Activated CD4-positive, alpha-beta T cell treated with anti-CD3 and anti-CD28 coated beads, Interleukin-2, amount 10 ng/mL, durations not matched to agents 7 days and 5 days (primary cell): ENCODE measurements at places on chromosomes 3 and 15. TPM values are rescaled to one million over a fixed set of nuclear protein-coding genes. Genes with fewer than 3 reads are reported as not detected.

GRCh38 chr15:84648539-84648938, 5.5 kb downstream of the WDR73 start:
- H3K36me3 ChIP-seq = peaks cover 45% of the 10 kb centered on the region
- H3K27me3 ChIP-seq = no peaks in the 10 kb centered on the region
- H3K4me1 ChIP-seq = peaks cover 27% of the 10 kb centered on the region
- H3K27ac ChIP-seq = no peak overlapping the region
- no peak overlapping the region for H3K4me3 ChIP-seq

GRCh38 chr3:140859592-140860336, 81.9 kb upstream of the SLC25A36 start:
- DNase-seq = no peak
- peaks cover 3% of the 10 kb centered on the region for H3K4me1 ChIP-seq
- H3K27ac ChIP-seq = no peak overlapping the region
- H3K27me3 ChIP-seq = peaks cover 2% of the 10 kb centered on the region

- H3K27ac ChIP-seq = peak overlapping the region; percentile 3
- H3K4me1 ChIP-seq = peaks cover 21% of the 10 kb centered on the region
- H3K4me3 ChIP-seq = no peak overlapping the region
- H3K27me3 ChIP-seq = no peaks in the 10 kb centered on the region
- DNase-seq = no peak
Observed at GRCh38 chr3:59839810-59840515, 790.1 kb upstream of the CFAP20DC start.

- H3K27ac ChIP-seq = peak overlapping the region; percentile 97
- peaks cover 5% of the 10 kb centered on the region for H3K36me3 ChIP-seq
- H3K4me3 ChIP-seq = peak overlapping the region; percentile 90
- DNase-seq = peak; percentile 81
- peaks cover 55% of the 10 kb centered on the region for H3K4me1 ChIP-seq
- peaks cover 9% of the 10 kb centered on the region for H3K27me3 ChIP-seq
Observed at GRCh38 chr15:94229591-94230369, 1.6 kb upstream of the MCTP2 start.

DNA sequence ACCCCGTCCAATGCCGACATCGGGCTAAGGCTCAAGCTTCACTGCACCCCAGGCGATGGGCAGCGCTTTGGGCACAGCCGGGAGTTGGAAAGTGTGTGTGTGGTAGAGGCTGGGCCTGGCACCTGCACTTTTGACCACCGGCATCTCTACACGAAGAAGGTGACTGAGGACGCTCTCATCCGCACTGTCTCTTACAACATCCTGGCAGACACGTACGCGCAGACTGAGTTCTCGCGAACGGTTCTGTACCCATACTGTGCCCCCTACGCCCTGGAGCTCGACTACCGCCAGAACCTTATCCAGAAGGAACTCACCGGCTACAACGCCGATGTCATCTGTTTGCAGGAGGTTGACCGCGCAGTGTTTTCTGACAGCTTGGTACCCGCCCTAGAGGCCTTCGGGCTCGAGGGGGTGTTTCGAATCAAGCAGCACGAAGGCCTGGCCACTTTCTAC, 1.0 kb downstream of the PDE12 start:
- H3K27me3 ChIP-seq = no peaks in the 10 kb centered on the region
- H3K27ac ChIP-seq = peak overlapping the region; percentile 99
- DNase-seq = peak; percentile 59
- H3K4me3 ChIP-seq = peak overlapping the region; percentile 87
- H3K36me3 ChIP-seq = peaks cover 36% of the 10 kb centered on the region

The C2CD4B gene
- not detected for total RNA-seq

DNA sequence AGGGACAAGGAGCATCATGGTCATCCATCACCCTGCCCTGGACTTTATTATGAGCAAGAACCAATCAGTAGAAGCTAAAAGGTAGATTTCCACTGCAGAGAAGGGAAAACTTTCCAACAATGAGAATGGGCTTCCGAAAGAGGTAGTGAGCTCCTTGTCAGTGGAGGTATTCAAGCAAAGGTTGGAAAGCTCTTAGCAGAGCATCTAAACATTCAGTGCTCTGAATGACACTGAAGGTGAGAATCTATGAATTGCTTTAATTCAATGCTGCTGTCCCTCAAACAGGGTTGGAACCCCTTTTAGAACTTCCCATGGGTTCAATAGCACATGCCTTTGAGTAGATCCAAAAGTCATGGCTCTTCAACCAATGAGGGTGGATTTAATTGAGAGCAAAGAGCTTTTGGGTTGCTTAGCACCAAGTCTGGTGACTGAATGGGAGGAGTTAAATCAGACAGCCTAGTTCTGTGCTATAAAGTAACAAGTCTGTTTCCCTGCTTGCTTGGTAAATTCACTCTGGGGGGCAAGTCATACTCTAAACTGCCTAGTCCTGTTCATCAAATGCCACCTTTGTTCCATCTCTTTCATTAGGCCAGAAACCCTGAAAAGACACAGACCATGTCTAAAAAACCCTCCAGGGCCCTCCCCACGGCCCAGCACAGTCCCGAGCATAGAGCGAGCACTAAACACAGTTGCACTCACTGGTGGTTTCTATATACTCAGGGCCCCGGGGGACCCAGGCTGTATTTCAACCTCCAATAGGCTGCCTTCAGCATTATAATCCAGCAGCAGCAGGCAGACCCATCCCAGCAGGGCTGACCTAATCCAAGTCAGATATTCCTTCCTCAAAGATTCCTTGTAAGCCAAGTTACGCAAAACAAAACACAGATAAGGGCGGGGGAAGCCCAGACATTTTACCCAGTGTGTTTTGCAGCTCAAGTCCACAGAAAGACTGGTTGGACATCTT, 161.2 kb downstream of the MEGF11 start:
- H3K36me3 ChIP-seq = no peaks in the 10 kb centered on the region
- no peak for DNase-seq
- no peaks in the 10 kb centered on the region for H3K4me1 ChIP-seq

DNA sequence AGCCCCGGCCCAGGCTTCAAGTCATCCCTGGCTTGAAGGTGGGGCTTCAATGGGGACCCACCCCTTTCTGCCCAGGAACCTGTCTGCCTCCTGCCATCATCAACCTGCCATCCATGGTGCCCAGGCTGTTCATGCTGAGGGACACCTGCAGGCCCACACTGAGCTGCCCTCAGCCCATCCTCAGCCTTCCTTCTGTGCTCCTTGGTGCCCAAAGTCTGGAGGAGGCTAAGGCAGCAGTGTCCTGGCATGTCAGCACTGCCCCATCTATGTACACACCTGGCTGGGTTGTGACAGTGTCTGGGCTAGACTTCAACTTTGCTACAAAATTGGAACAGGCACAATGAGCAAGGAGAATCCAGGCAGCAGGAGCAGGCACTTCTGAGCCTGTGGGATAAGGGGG, 745.3 kb upstream of the EPHA6 start:
- DNase-seq = no peak
- H3K36me3 ChIP-seq = no peaks in the 10 kb centered on the region
- no peak overlapping the region for H3K27ac ChIP-seq
- no peaks in the 10 kb centered on the region for H3K4me1 ChIP-seq

- H3K27ac ChIP-seq = peak overlapping the region; percentile 56
- peaks cover 3% of the 10 kb centered on the region for H3K36me3 ChIP-seq
- H3K27me3 ChIP-seq = peaks cover 2% of the 10 kb centered on the region
- H3K4me1 ChIP-seq = peaks cover 79% of the 10 kb centered on the region
- no peak for DNase-seq
Observed at GRCh38 chr3:5012367-5012766, 33.1 kb downstream of the BHLHE40 start.

DNA sequence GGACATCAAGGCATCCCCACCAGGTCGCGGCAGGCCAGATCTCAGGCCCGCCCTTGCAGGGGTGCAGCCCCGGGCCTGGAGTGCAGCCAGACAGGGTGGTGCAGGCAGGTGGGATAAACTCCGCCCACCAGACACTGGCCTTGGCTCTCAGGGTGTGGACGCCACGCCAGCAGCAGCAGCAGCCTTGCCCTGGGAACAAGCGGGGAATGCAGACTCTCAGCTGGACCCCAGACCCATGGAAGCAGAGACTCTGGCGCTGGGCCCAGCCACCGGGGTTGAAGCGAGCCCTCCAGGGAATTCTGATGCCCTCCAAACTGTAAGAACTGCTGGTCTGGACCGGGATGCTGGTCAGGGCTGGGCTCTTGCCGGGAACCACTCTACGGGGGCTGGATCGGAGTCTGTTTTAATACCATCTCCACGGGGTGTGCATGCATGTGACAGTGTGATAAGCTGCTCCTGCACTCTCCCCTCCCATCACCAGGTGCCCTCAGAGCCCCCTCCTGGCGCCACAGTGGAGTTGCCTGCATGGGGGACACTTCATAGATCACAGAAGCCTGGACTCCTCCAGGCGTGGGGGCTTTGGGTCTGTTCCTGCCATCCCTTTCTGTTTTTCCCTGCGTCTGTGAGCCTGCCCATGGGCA, 142.7 kb downstream of the NSMCE3 start:
- no peaks in the 10 kb centered on the region for H3K27me3 ChIP-seq
- H3K4me1 ChIP-seq = no peaks in the 10 kb centered on the region
- no peak overlapping the region for H3K4me3 ChIP-seq

DNA sequence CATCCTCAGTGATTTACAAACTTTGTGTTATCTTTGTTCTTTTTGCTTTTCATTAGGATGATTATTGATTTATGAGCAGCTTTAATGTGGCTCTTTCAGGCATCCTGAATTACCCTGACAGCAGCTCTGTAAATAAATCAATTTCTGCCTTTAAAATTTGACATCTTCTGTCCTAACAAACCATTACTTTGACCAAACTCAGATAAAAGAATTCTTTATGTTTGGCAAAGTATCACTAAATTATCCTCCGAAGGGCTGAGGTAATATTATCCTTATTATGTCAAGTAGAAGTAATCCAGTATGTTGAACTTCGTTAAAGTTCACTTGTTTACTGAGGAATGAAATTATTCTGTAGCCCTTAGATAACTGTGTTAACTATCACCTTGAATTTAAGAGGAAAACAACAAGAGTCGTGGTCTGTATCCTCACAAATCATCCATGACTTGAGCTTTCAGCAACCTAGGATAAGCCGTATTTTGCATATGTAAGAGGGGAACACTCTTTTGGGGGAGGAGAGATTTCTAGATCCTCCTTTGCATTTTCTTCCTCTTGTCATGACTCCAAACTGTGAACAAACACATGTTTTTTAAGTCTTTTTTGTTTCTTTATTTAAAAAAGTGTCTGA, 173.2 kb upstream of the STAC start:
- H3K4me3 ChIP-seq = no peak overlapping the region
- no peaks in the 10 kb centered on the region for H3K27me3 ChIP-seq
- no peaks in the 10 kb centered on the region for H3K4me1 ChIP-seq
- no peaks in the 10 kb centered on the region for H3K36me3 ChIP-seq
- H3K27ac ChIP-seq = no peak overlapping the region

The WDR49 gene
- total RNA-seq = 0.40 TPM

- H3K27me3 ChIP-seq = peaks cover 1% of the 10 kb centered on the region
- no peak for DNase-seq
- H3K4me1 ChIP-seq = peaks cover 18% of the 10 kb centered on the region
- no peak overlapping the region for H3K27ac ChIP-seq
Observed at GRCh38 chr15:33124811-33125210, 69.7 kb downstream of the FMN1 start.

- no peaks in the 10 kb centered on the region for H3K27me3 ChIP-seq
- no peak for DNase-seq
- no peak overlapping the region for H3K27ac ChIP-seq
- peaks cover 35% of the 10 kb centered on the region for H3K36me3 ChIP-seq
- no peak overlapping the region for H3K4me3 ChIP-seq
- H3K4me1 ChIP-seq = peaks cover 60% of the 10 kb centered on the region
Observed at GRCh38 chr3:183536238-183536880, 19.1 kb downstream of the KLHL6 start.

- H3K27ac ChIP-seq = no peak overlapping the region
- no peaks in the 10 kb centered on the region for H3K36me3 ChIP-seq
- no peak overlapping the region for H3K4me3 ChIP-seq
- H3K4me1 ChIP-seq = no peaks in the 10 kb centered on the region
Observed at GRCh38 chr3:60114191-60114590, 1064.4 kb upstream of the CFAP20DC start.

DNA sequence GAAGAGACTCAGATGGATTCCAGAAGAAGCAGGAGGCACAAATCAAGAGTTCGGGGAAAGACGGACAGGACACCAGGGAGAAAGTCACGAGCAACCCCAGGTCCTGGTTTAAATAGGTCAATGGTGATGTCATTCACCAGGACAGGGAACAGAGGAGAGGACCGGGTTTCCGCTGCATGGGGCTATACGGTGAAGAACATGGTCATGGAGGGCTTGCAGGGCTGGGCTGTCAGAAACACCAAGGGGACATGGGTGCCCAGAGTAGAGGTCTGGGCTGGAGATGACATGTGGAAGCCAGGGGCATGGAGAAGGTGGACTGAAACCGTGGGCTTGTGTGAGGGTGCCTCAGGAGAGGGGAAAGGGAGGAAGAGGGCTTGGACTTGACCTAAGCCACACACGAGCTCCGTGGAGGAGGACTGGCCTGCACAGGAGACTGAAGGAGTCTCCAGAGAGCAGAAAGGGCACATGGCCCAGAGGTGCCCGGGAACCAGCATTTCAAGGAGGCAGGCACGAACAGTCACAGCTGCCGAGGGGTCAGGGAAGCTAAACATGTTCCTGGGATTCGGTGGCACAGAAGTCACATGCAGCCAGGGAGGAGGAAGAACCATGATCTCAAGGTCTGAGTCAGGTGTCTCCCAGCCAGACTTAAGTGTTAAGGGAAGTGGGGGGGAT, 54.2 kb upstream of the RPL32 start:
- H3K27me3 ChIP-seq = peaks cover 5% of the 10 kb centered on the region
- peak overlapping the region; percentile 61 for H3K27ac ChIP-seq
- H3K4me3 ChIP-seq = no peak overlapping the region
- H3K36me3 ChIP-seq = peaks cover 15% of the 10 kb centered on the region

DNA sequence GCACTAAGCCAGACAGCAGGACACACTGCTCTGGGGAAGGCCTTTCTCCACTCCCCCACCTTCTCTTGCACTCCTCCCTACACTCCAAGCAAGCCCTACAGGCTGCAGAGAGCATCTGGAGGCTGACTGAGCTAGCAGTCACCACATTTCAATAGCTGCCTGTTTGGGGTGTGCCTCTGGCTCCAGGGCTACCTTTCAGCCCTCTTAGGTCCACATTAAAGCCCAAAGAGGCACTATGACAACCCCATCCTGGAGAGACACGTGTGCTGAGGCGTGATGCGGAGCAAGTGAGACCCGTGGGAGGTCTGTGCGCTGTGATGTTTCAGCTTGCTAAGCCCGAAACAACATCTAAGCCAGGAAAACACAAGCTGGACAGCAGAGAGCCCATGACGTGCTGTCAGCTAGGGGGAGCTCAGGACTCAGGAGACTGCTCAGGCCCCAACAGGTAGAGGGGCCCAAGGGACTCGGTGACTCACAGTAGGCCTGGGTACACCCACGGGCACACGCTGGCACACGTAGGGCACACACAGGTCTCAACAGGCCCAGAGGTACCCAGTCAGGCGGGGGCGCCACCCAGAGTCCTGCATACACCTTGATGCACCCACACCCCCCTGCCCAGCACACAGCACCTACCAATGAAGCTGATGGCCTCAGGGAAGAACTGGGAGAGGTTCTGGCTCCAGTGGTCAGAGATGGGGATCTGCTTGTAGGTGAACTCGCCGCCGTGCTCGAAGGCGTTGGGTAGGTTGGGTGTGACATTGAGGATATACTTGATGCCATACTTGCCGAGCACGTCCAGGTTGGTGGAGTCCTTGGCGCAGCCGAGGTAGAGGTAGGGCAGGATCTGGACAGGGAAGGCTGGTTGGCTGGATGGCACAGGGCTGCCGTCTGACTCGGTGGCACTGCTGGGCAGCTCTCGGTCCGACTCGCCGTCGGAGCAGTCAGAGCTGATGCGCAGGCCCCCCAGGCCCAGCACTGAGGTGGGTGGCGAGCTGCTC, 2.8 kb downstream of the DUSP7 start:
- peaks cover 50% of the 10 kb centered on the region for H3K4me1 ChIP-seq
- DNase-seq = peak; percentile 49
- peak overlapping the region; percentile 86 for H3K4me3 ChIP-seq
- H3K27me3 ChIP-seq = no peaks in the 10 kb centered on the region
- peak overlapping the region; percentile 94 for H3K27ac ChIP-seq

GRCh38 chr3:16596352-16597032, 8.7 kb downstream of the DAZL start:
- H3K4me3 ChIP-seq = no peak overlapping the region
- no peak overlapping the region for H3K27ac ChIP-seq
- DNase-seq = no peak
- peaks cover 31% of the 10 kb centered on the region for H3K4me1 ChIP-seq
